ENCODE measurements at places on chromosomes 11 and 22.

DNA sequence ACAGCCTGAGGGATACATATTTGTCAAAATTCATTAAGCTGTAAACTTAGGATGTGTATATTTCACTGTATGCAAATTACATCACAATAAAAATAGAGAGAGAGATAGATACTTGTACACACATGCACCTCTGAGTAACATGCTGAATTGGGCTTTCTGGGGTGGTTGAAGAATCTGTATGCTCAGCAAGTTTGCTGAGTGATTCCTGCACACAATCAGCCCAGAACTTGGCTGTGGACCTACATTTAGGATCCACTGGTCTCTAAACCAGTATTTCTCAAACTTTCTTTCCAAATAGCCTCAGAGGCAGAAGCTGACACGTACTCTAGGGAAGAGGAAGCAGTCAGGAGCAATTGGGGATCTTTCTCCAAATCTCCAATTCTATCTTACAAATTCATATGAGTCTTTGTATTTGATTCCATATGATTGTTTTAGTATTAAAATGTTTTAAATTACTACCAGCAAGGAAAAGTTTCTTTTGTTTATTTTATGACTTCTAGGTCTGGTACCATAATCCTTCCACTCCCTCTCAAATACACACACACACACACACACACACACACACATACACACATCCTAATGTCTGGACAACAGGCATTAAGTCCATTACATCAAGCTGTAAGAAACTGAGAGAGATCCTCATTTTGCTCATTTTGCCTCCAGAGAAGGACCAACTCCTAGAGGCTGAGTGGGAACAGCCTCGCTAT lies 20.0 kb downstream of the SYT13 start:
- DNase-seq = no peak

DNA sequence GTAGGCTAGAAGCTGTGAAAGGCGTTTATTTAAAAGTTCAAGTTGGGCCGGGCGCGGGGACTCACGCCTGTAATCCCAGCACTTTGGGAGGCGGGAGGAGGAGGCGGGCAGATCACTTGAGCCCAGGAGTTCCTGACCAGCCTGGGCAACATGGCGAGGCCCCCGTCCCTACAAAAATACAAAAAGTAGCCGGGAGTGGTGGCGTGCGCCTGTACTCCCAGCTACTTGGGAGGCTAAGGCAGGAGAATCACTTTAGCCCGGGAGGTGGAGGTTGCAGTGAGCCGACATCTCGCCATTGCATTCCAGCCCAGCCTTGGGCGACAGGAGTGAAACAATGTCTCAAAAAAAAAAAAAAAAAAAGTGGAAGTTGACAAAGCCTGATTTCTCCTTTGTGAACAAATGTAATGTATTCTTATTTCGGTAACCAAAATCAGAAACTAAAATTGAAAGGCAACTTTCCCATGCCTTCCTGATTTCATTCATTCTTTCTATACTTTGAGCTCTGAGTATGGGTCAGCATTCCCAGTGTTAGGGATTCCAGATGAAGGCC lies 825 bp downstream of the PTPMT1 start:
- no peak for DNase-seq

DNA sequence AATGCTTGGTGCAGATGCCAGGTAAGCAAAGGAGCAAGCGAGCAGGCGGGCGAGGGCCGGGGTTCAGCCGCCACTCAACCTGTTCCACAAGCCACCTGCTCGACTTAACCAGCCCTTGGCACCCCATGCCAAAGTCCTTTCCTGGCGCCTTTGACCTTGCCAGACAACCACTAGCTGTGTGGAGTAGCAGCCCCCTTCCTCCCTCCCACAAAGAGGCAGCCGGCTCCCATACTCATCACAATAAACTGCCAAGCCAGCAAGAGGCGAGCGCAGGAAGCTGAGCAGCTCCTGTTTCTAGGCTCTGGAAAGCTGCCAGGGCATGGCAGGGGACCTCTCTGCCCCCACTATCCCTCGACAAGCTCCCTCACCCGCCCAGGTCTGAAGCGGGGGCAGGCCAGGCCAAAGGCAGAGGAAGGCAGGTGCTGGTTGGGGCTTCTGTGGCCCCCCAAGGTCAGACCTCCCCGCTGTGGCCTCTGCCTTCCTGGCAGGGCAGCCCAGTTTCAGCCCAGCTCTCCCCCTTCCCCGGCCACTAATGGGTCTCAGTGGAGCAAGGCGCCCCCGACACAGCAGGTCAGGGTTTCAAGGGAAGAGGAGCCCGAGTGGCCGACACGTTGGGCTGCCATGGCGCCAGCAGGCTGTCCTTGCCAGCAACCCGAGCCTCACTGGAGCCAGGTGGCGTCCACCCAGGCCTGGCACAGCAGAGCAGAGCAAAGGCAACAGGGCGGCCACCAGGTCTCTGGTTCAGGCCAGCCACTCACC lies 15.3 kb downstream of the MACROD1 start:
- no peak for DNase-seq

GRCh38 chr11:123439616-123440015 lies 9.5 kb downstream of the GRAMD1B start:
- DNase-seq = no peak

DNA sequence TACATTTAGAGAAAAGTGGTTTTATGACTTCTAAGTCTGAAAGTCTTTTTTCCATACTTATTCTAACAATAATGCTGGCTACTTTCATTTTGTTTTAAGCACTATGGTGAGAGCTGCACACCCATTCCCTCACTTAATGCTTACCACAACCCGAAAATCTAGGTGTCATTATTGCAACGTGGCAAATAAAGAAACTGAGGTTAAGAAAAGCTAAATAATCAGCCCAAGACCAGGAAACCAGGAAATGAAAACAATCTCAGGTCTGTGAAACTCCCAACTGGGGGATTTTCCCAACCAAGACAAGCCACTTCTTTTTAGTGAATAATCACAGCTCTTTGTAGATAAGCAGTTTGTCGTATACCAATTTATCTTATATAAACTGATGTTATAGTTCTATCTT lies 126.3 kb downstream of the SLC1A2 start:
- no peak for DNase-seq

DNA sequence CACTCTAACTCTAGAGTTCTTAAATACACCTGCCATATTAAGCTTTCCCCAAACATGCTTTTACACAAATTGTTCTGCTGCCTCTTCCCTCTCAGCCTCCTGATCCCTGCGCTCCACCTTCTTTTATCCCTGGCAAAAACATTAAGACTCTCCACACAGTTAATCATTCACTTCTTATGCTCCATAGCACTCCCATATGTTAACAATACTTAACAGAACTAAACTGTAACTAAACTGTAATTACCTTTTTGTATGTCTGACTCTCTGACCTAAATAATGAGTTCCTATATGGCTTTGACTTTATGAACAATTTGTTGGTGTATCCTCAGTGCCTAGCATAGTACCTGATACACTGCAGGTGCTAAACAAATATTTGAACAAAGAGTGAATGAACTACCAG lies 71.8 kb downstream of the BTBD10 start:
- DNase-seq = no peak

GRCh38 chr11:12853652-12854296 lies 155.3 kb upstream of the RASSF10 start:
- no peak for DNase-seq

DNA sequence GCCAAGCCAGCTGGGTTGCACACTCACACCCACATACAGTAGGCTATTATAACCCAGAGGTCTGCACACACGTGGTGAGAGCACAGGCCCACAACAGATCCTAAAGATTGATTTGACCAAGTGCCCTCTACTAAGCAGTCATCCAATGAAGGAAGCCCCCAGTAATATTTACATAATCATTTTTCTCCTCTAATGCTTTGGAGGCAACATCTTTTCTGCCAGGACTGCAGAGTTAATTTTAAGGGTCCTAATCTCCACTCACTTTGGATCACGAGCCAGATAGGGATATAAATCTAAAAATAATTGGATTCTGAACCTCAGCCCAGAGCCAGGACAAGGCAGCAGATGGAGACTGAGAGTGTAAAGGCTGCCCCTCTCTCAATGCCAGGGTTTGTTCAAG lies 49.1 kb upstream of the MTNR1B start:
- no peak for DNase-seq

GRCh38 chr11:118338637-118339061 lies 3.9 kb downstream of the CD3D start:
- DNase-seq = peak; percentile 43
